Memory B cell (primary cell): ENCODE measurements at places on chromosomes 16 and 17.

- no peak overlapping the region for H3K27ac ChIP-seq
- H3K4me3 ChIP-seq: no peak overlapping the region
- no peak for DNase-seq
- H3K27me3 ChIP-seq: peaks cover 4% of the 10 kb centered on the region
Observed at GRCh38 chr17:44233582-44233981, 14.1 kb upstream of the UBTF start.

GRCh38 chr17:74972107-74972972, at the start of gene HID1:
Gene HID1 (minus strand): TSS chr17:74972759. CDS start chr17:74972656, 103 bp downstream.
- peaks cover 13% of the 10 kb centered on the region for H3K27me3 ChIP-seq
- no peaks in the 10 kb centered on the region for H3K36me3 ChIP-seq
- peak within 1 kb of the TSS; percentile 82 for H3K4me3 ChIP-seq

DNA sequence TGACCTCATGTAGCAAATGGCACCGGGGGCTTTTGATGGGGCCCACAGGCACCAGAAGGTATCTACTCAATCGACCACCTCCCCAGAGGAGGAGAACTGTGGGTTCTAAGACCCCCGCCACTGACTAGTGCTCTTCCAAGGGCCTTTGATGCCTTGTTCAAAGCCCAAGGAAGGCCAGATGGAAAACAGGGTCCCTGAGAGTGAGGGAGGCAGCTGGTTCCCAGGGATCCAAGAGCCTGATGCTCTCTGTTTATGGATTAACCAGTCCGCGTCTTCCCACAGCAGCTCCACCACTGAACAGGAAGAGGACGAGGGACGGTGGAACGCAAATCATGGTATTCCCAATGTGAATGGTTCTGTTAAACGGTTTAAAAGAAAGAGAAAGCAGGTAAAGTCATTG, 7.6 kb downstream of the PHB1 start:
- H3K4me1 ChIP-seq: peaks cover 25% of the 10 kb centered on the region
- no peaks in the 10 kb centered on the region for H3K27me3 ChIP-seq
- no peak for DNase-seq
- no peak overlapping the region for H3K4me3 ChIP-seq

GRCh38 chr17:10149573-10150399, 48.6 kb downstream of the GAS7 start:
- DNase-seq: no peak
- peak overlapping the region; percentile 10 for H3K27ac ChIP-seq
- peaks cover 12% of the 10 kb centered on the region for H3K4me1 ChIP-seq
- no peak overlapping the region for H3K4me3 ChIP-seq

GRCh38 chr17:19346351-19347255, 15.9 kb downstream of the B9D1 start:
- H3K36me3 ChIP-seq: no peaks in the 10 kb centered on the region
- H3K27ac ChIP-seq: no peak overlapping the region
- DNase-seq: no peak
- no peak overlapping the region for H3K4me3 ChIP-seq
- peaks cover 7% of the 10 kb centered on the region for H3K4me1 ChIP-seq
- peaks cover 7% of the 10 kb centered on the region for H3K27me3 ChIP-seq

DNA sequence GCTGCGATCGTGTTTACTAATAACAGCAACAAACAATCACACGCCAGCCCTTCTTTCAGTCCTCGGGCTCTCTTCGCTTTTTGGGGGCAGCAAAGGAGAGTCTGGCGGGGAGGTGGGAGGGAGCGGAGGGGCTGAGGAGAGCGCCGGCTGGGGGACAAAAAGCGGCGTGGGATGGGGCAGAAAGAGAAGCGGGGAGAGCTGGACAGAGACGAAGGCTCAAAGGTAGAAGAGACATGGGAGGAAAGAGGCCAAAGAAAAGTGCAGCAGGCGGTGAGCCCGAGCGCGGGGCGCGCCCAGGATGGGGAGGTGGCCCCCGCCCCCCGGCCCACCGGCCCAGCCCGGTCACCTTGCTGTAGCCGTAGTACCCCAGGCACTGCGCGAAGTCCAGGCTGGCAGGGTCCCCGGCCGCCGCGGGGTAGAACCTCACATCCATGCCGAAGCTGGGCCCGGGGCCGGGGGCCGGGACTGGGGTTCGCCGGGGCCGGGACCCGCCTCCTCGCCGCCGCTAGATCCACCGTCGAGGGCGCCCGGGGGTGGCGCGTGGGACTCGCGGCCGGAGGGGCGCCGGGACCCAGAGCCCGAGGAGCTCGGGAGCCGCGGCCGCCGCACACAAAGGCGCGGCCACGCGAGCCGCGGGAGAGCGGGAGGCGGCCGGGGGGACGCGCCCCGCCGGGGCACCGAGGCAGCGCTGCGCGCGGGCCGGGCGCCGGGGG, 496 bp downstream of the TOX3 start:
- peaks cover 8% of the 10 kb centered on the region for H3K4me1 ChIP-seq
- no peak overlapping the region for H3K27ac ChIP-seq
- peaks cover 6% of the 10 kb centered on the region for H3K36me3 ChIP-seq
- no peak overlapping the region for H3K4me3 ChIP-seq

DNA sequence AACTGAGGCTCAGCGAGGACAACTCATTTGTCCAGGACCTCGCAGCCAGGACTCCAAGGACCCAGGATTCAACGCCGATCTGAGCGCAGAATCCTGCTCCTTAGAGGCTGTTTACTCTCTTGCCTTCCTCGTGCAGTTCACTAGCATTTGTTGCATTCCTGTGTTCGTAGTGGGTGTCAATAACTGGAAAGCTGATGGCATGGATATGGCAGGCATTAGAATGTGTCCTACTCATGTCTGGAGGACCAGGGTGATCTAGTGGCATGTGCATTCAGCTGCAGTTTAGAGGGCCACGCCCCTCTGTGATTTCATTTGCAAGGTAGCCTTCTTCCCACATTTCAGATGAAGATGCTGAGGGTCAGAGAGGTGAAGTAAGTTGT, 510 bp downstream of the CRISPLD2 start:
- no peak overlapping the region for H3K27ac ChIP-seq
- H3K27me3 ChIP-seq: peaks cover 44% of the 10 kb centered on the region
- H3K4me1 ChIP-seq: peaks cover 8% of the 10 kb centered on the region
- DNase-seq: no peak

DNA sequence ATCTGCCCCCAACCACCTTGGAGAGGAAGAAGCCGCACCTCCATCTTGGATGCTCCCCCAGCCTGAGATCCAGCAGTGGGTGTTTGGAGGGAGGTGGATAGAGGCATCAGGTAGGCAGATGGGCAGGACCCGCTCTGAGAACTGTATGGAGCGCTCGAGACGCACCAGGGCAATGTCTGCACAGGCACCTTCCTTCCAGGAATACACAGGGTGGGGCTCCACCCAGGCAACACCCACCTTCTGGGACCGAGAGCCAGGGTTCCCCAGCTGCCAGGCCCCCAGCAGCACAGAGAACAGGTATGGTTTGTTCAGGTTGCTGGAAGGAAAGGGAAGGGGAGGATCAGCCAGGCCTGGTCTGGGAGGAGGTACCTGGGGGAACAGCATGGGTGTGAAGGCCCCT, 2.4 kb downstream of the PRSS22 start:
- H3K36me3 ChIP-seq: peaks cover 5% of the 10 kb centered on the region
- H3K27me3 ChIP-seq: peaks cover 25% of the 10 kb centered on the region
- peaks cover 8% of the 10 kb centered on the region for H3K4me1 ChIP-seq
- no peak overlapping the region for H3K27ac ChIP-seq
- H3K4me3 ChIP-seq: no peak overlapping the region
